ENCODE measurements at places on chromosomes 11 and 22.

GRCh38 chr22:41862530-41863266 is 29.8 kb downstream of the SREBF2 start:
- DNase-seq: peak; percentile 54

- DNase-seq: no peak
Measured at GRCh38 chr22:48900626-48901025, 927.0 kb downstream of the BRD1 start.

GRCh38 chr11:93783362-93783761 is 720 bp upstream of the MED17 start:
- no peak for DNase-seq

DNA sequence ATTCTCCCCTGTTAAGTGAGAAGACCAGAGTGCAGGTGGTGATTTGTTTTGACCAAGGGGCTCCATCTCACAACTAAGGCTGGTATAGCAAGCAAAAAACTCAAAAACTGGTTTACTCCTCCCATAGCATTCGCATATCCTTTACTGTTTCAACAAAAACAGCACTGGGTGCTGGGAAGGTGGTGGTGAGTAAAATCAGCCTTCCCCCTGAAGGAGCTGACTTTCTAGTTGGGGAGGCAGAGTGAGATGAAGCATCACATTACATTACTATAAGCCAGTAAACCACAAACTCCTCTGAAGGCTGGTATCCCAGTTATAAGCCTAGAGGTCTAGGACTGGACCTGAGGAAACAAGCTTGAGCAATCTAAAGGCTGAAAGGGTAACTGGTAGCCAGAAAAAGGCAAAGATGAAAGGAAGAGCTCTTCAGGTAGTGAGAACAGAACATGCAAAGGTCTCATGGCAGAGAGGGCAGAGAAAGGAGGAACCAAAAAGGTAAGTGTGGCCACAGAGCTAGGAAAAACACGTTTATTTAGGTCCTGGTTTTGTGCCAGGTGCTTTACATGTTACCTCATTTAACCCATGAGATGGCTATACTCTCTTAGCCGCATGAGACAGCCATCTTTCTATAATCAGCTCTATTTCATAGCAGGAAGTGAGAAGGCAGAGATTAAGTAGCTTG is 22.3 kb downstream of the TMEM123 start:
- DNase-seq: no peak

DNA sequence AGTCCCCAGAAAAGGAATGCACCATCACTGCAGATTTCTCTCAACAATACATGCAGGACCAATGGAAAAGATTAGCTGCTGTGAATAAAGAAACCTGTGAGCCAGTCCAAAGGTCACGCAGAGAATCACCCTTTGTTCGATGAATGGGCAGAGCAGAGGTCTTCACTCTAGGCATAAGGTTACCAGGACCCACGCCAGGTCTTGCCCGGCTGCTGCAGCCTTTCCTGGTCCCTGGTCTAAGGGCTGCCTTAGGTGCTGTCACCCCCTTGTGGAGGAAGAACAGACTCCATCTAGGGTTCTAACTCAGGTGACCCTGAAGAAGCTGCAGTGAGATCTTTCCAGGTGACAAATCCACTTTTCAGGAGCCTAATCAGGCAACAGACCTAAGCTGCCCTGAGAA is 29.0 kb upstream of the NAP1L4 start:
- DNase-seq: peak; percentile 17

DNA sequence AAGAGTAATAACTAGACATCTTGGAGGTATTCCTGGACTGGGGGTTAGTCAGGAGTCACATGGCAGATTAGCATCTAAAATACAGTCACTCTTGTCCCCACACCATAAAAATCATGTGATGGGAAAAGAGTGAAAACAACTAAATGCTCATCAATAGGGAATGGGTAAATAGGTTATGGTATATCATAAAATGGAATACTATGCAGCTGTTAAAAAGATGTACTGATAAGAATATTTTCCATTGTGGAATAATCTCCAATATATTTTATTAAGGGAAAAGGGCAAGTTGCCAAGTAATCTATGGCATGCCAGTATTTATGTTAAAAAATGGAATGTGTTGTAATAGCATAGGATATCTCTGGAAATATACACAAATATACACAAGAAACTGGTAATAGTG is 6.6 kb upstream of the PIK3C2A start:
- DNase-seq: no peak

DNA sequence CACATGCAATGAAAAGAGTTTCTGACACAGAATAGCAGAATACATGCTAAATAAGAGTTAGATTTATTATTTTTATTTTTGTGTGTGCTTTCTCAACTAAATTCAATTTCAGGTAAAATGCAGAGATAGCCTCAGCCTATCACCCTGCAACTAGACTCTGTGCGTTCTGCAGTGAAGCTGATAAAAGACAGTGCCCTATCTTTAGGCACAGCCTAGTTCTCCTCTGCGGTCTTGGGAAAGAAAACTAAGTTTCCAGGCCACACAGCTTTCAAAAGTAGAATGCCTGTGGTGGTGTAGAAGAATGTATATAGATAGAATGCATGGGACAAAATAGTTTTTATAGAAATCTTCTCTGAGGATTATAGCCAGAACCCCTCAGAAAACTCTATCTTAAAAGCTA is 12.0 kb upstream of the MMP1 start:
- no peak for DNase-seq

- DNase-seq: no peak
Measured at GRCh38 chr22:35852076-35852475, 134.4 kb downstream of the APOL5 start.

- no peak for DNase-seq
Measured at GRCh38 chr22:50506611-50507420, 686 bp downstream of the LMF2 start.

GRCh38 chr22:24230911-24231656 is 13.8 kb downstream of the GGT5 start:
- peak; percentile 73 for DNase-seq

DNA sequence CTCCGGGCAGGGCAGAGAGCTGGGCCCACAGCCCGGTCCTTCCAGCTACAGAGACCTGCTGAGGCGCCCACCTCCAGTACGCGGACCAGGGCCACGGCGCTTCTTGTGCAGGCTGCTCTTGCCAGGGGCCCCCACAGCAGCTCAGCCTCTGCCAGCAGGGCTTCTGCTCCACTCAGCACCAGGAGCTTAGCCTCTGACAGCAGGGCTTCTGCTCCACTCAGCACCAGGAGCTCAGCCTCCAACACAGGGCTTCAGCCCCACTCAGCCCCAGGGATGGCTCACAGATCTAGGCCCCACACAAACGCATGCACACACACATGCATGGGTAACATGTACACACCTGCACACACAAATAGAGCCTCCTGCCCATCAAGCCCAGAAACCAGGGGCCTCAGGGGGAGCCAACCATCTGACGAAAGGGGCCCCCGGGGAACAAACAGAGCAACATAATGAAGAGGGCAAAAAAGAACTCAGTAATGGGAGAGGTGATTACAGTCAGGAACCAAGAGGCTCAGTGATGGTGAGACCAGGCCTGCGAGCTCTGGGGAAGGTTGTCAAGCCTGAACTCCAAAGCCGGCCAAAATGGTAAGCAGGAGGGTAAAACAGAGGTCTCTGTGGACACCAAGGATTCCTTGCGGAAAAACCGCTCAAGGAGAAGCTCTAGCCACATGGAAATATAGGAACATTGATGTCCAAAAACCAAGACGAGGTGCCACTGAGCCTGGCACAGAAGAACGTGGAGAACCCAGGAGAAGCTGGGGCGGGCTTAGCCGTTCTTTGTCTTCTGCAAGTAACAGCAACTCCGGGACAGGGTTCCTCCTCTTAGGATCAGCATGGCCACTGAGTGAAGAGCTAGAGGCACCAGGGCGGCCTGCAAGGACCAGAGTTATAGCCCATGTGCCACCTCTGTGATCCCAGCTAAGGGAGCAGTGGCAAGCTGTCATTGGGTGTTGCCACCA is 46.5 kb downstream of the GNB1L start:
- no peak for DNase-seq

- DNase-seq: no peak
Measured at GRCh38 chr22:29838599-29838956, 504 bp upstream of the ASCC2 start.
